ENCODE measurements at places on chromosomes 6 and 20. TPM values are rescaled to one million over a fixed set of nuclear protein-coding genes. Genes with fewer than 3 reads are reported as not detected.
A peak's percentile ranks its signal among the peaks of the same experiment; 100 is the strongest.

ULBP2 gene
- 4.4 TPM for total RNA-seq

- no peaks in the 10 kb centered on the region for H3K27me3 ChIP-seq
- peak overlapping the region; percentile 28 for H3K4me3 ChIP-seq
- DNase-seq = peak; percentile 25
Measured at GRCh38 chr6:111806561-111807497, 66.4 kb downstream of the FYN start.

GRCh38 chr6:170287371-170287876 lies 3.5 kb downstream of the DLL1 start:
- H3K27ac ChIP-seq = no peak overlapping the region
- DNase-seq = no peak
- peaks cover 54% of the 10 kb centered on the region for H3K27me3 ChIP-seq

PTCHD4 gene
- 0.15 TPM for total RNA-seq

RTF2 gene
- total RNA-seq = 108 TPM

DNA sequence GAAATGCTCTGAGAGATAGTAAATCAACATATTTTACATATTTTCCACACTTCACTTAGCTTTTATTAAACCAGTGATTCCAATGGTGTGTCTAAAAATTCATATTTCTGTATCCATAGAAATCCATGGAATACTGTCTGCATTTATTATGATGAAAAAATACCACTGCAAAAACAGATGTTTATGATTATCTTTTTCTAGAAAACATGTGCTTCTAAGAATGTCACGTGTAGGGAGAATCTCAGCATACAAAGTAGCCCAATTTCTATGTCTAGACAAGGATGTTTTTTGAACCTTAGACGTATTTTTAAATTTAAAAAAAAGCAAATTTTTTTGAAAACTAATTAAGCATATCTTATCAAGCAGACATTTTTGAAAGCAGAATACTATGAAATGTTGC lies 622.4 kb downstream of the TENT5A start:
- H3K36me3 ChIP-seq = no peaks in the 10 kb centered on the region
- H3K4me1 ChIP-seq = no peaks in the 10 kb centered on the region
- H3K4me3 ChIP-seq = no peak overlapping the region
- no peaks in the 10 kb centered on the region for H3K27me3 ChIP-seq
- no peak for DNase-seq
- no peak overlapping the region for H3K27ac ChIP-seq

DNA sequence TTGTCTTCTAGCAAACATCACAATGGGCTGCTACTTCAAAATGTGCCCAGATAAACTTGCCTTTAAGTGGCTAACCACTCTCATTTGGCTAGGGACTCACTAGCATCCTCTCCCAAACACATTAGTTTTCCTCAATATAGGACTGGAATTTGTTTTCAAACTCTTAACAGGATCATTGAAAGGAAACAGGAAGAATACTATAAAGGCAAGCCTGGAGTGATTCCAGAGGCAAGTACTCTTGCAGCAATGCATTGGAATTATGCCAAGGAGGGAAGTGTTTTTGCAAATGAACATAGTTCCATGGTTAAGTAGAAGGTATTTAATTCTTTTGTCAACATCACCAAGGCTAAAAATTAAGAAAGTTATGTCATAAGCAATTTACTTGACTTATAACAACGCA lies 12.2 kb downstream of the EPHA7 start:
- H3K4me3 ChIP-seq = no peak overlapping the region
- H3K27ac ChIP-seq = no peak overlapping the region
- no peaks in the 10 kb centered on the region for H3K4me1 ChIP-seq
- no peak for DNase-seq
- no peaks in the 10 kb centered on the region for H3K36me3 ChIP-seq
- H3K27me3 ChIP-seq = no peaks in the 10 kb centered on the region

PI3 gene
- total RNA-seq = 4.6 TPM

- H3K4me1 ChIP-seq = no peaks in the 10 kb centered on the region
- H3K4me3 ChIP-seq = no peak overlapping the region
- no peak for DNase-seq
- no peaks in the 10 kb centered on the region for H3K36me3 ChIP-seq
- no peak overlapping the region for H3K27ac ChIP-seq
- no peaks in the 10 kb centered on the region for H3K27me3 ChIP-seq
Measured at GRCh38 chr6:121998631-121999030, 400.8 kb upstream of the HSF2 start.

All from PC-9 (cell line).